Osteoblast (primary cell): ENCODE measurements at places on chromosomes 2 and 18. TPM values are rescaled to one million over a fixed set of nuclear protein-coding genes. Genes with fewer than 3 reads are reported as not detected.

DNA sequence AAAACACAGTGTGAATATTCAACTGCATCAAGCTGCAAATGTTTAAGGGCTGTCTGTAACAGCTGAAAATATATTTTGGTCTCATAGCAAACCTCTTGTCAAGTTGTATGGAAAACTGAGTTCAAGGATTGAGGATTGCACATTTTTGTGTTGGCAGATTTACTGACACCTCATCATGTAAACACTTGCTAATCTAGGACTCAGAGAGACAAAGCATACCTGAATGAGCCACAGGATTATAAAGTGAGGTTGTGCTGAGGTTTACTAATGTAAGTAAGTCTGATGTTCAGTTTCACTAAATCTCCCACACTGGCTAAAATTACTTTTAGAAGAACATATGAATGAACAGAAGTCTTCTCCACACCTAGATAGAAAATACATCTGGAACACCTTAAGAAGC lies 1993.1 kb upstream of the CELF4 start:
- DNase-seq, result no peak

DNA sequence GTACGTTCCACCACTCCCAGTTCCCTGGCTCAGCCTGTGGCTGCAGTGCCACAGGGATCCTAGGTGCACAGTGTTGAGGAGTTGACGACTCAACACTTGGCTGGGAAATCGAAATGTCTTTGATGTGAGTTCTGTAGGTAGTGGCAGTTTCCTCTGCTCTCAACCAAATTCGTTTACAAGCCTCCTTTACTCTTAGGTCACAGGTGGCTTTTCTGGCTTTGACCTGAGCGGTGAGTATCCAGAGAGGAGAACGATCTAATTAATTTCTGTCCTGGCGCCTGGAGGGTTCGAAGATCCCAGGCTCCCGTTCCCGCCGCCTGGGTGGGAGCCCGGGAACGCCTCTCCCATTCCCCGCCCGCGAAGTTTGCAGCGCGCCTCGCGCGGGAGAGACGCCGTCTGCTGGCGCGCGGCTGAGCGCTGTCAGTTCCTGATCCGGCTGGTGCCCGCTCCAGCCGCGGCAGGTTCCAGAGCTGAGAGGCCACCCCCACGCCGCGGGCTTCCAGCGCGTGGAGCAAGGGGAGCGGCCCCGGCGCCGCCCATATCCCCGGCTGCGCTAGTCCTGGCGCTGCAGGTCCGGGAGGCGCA lies at the start of gene LAMA3:
Gene LAMA3 (plus strand): TSS at position 423 of the 585 bp plus-strand sequence. CDS start 231 bp downstream, outside the sequence.
- DNase-seq, result peak; percentile 88

- peak; percentile 78 for DNase-seq
Observed at GRCh38 chr18:75538727-75539126, 111.2 kb upstream of the SMIM21 start.

DNA sequence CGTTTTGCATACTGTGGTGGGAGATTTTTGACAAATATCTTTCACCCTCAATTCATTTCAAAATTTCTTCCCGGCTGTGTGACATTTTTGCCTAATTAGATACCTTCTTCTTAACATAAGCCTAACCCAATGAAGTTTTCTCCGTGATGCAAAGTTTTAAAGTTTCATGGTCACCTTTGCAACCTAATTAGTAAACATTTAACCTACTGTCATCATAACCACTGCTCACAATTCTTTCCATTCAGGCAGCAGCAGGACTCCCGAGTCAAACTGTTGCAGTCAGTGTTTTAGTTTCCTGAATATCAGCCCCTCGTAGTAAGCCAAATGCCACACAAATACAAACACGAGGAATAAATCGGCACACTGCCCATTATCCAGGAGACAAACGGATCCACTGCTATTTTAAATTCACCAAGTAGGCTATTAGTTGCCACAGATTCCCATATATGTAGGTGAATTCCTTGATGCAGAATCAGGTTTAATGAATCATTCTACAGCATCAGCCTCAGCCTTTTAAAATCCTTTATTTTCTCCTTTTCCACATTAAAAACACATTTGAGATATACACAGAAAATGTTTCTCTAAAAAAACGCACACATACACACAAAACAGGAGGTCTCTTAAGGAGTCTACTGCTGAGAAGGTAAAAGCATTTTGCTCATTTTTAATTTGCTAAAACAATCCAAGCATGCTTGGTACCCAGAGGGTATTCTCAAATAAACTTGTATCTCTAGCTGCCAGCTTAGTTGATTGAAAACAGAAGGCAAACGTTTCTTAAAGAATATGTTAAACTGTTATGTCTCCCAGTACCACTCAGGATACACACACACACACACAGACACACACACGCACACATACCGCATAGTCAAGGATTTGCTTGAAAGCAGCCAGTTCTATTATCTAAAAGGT lies 106.5 kb upstream of the KCTD1 start:
- DNase-seq, result no peak

DNA sequence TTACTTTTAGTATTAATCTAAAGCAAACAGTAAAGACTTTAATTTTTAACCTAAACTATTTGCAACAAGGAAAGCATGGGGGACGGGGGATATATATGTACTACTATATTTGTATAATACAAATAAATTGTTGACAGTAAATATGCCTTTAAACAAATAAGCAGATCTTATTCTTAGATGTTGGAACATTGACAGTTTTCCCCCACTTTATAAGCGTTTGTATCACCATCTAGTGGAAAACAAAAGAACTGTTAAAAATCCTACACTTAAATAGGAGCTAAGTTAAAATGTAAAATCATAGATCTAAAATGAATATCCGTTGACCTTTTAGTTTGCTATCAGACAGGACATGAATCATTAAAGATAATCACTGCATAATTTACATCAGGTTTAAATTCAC lies 50.0 kb downstream of the RBBP8 start:
- peak; percentile 43 for DNase-seq

DNA sequence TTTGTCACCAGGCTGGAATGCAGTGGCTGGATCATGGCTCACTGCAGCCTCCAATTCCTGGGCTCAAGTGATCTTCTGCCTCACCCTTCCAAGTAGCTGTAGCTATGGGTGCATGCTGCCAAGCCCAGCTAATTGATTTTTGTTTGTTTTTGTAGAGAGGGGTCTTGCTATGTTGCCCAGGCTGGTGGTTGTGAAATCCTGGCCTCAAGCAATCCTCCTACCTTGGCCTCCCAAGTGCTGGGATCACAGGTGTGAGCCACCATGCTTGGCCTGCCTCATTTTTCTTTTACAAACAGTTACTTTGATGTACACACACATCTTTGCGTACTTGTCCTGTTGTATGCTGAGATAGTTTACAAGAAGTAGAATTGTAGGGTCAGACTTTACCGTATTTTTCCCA lies 13.1 kb upstream of the ANKRD12 start:
- DNase-seq, result no peak

GRCh38 chr18:79640064-79640672 lies 39.4 kb upstream of the CTDP1 start:
- no peak for DNase-seq

DNA sequence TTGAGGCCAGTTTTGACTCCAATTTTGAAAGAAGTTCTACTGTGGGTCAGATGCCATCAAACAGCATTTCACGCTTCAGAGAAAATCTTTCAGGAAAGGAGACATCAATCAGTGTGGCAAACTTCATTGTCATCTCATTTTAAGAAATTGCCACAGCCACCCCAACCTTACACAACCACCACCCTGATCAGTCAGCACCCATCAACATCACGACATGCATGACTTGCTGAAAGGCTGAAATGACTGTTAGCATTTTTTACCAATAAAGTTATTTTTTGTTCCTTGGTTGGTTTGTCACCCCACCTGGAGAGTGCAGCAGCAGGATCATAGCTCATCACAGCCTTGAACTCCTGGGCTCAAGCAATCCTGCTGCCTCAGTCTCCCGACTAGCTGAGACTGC lies 10.4 kb downstream of the DNAJC10 start:
- no peak for DNase-seq

DNA sequence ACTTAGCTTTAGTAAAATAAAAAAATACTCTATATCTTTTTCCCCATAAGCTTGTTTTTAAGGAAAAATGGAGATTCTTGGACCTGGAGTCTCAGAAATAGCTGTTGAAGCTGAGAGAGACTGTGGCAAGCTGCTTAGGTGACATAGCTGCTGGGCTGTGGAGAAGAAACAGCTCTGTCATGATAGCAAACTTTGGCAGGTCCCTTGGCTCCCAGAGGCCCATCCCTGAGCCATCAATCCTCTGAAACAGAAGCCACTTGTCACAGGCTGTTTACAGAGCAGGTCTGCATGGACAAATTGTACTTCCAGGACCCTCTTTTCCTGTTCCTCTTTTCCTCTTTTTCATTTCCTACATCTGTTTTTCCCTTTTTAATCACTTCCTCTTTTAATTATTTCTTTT lies 1370.1 kb upstream of the CRIM1 start:
- no peak for DNase-seq

- DNase-seq, result no peak
Observed at GRCh38 chr18:25457126-25457525, 105.2 kb upstream of the ZNF521 start.

GRCh38 chr2:195838002-195838401 lies 181.0 kb downstream of the SLC39A10 start:
- peak; percentile 68 for DNase-seq

GRCh38 chr2:37205689-37206341 lies 9.5 kb downstream of the CEBPZOS start:
- no peak for DNase-seq

GRCh38 chr2:11257964-11258363 lies 86.5 kb downstream of the ROCK2 start:
- no peak for DNase-seq

DNA sequence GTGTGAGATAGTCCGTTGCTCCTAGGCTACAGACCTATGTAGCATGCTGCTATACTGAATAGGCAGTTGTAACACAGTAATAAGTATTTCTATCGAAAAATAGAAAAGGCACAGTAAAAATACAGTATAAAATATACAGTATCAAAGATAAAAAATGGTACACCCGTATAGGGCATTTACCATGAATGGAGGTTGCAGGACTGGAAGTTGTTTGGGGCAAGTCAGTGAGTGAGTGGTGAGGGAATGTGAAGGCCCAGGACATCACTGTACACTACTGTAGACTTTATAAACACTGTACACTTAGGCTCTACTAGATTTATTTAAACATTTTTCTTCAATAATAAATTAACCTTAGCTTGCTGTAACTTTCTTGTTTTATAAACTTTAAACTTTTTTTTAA lies 3.5 kb downstream of the MAP3K20 start:
- no peak for DNase-seq

DNA sequence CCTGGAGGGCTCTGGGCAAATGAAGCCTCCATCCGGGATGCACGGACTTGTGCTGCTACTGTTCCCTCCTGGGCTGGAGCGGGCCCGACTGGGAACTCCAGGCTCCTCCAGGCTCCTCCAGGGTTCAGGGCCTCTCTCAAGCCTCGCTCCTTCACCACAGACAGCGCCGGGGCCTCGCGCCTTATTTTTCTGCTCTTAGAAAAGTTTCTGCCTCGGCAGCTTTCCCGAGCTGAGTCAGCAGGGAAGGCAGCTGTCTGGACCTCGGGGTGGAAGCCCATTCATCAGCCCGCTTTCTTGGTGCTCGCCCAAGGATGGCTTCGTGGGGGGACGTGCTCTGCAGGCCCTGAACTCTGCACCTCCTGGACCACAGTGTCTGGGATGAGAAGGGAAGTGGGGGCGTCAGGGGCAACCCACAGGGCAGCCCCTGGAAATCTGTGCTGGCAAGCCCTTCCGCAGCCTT lies 12.9 kb upstream of the TEX51 start:
- DNase-seq, result peak; percentile 94

DNA sequence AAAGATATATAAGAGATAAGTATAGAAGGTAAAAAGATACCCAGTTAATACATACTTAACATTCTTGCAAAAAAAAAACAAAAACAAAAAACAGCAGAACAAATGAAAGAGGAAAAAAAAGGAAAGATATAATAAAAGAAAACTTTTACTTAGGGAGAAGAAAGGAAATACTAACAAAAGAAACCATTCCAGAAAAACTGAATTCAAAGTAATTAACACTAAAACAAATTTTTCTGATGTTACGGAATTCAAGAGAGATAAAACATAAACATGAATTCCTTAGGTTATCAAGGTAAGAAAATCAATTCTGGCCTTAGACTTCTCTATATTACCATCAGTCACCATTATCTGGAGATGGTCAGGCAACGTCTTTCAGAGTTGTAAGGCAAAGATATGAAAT lies 261.8 kb downstream of the ZEB2 start:
- DNase-seq, result no peak

The MAP4K3 gene
- 49.8 and 51.8 TPM in 2 replicates for total RNA-seq

The KCNJ13 gene
- not detected in 2 replicates for total RNA-seq

The VRK2 gene
- 22.1 and 25.0 TPM in 2 replicates for total RNA-seq

The CD207 gene
- total RNA-seq, result not detected in 2 replicates

The IL36B gene
- not detected in 2 replicates for total RNA-seq

The EPB41L3 gene
- total RNA-seq, result 0.72 and 0.88 TPM in 2 replicates

The RTP5 gene
- total RNA-seq, result not detected in 2 replicates

The RESP18 gene
- not detected in 2 replicates for total RNA-seq

The AGXT gene
- not detected in 2 replicates for total RNA-seq

The CCDC121 gene
- total RNA-seq, result 1.1 and 1.2 TPM in 2 replicates

The RBKS gene
- total RNA-seq, result 1.1 and 2.1 TPM in 2 replicates

The DYNAP gene
- total RNA-seq, result not detected in 2 replicates

The SKA1 gene
- 1.8 and 2.9 TPM in 2 replicates for total RNA-seq

The MTX2 gene
- total RNA-seq, result 13.0 and 14.4 TPM in 2 replicates

The FBXO48 gene
- total RNA-seq, result 0.72 and 0.88 TPM in 2 replicates
